ENCODE measurements at places on chromosomes 7 and 10.

DNA sequence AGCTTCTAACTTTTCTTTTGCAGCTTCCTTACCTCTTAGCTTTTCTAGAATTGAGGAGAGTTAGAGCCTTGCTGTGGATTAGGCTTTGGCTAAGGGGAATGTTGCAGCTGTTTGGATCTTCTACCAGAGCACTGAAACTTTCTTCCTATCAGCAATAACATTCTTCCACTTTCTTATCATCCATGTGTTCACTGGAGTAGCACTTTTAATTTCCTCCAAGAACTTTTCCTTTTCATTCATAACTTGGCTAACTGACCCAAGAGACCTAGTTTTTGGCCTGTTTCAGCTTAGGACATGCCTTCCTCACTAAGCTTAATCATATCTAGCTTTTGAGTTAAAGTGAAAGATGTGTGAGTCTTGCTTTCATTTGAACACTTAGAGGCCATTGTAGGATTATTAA, 19.6 kb downstream of the MINPP1 start:
- DNase-seq = no peak

DNA sequence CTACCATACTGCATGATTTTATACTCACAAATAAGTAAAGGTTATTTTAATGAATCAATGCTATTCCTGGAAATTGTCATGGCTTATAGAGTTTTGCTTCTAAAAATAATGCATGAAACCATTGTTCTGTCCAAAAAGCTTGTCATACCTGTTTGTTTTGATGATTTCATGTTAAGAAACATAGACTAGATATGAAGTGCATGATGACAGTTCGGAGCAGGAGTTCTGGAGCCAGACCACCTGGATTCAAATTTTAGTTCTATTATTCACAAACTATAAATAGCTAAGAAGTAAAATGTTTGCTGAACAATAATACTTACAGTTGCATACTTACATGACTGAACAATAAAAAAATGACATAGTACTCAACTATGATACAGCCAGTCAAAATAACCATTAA, 107.0 kb upstream of the AKR1E2 start:
- DNase-seq = no peak

GRCh38 chr7:50488379-50488778, 38.2 kb upstream of the FIGNL1 start:
- no peak for DNase-seq

DNA sequence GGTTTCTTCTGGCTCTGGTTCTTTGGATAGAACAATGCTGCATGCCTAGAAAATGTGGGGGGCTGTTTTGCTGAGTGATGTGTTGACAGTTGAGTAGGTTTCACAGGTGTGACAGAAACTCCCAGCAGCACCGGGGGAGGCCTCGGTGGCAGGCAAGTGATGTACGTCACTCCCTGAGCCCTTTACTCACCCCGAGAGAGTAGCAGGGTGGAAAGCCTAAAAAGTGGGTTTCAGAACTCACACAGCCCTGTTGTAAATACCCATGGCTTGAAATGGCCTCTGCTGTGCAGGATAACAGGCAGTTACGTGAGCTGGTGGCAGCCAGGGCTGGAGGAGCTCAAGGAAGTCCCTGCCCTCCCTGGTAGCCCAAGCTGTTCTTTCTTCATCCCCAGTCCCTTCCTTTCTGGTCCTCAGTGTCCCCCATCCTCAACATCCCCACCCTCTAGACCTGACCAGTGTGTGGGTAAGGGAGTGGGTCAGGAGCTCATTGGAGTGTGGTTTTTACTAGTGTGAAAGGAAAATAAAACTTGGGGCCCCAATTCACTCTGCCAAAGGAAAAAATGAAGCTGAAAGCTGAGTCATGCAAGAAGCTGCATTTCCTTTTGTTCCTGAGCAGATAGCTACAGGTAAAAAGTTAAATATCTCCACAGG, 258.1 kb downstream of the STK31 start:
- no peak for DNase-seq

GRCh38 chr10:8568401-8568800, 513.9 kb downstream of the GATA3 start:
- no peak for DNase-seq

DNA sequence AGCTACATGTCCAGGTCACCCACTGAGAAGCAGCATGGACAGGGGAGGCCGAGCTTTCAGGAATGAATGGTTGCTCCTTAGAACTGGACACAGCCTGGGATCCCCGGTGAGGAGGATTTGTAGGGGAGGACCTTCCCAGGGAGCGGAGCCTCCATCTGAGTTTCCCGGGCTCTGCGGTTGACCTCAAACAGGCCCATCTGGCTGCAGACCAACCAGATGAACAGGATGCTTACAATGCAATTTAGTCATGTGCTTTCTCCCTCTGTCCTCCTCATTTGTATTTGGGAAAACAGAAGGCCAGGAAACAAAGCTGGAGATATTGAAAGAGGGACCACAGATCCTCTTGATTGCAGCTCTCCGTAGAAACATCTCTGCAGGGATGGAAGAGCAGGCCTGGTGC, 104.8 kb downstream of the EMX2 start:
- no peak for DNase-seq

DNA sequence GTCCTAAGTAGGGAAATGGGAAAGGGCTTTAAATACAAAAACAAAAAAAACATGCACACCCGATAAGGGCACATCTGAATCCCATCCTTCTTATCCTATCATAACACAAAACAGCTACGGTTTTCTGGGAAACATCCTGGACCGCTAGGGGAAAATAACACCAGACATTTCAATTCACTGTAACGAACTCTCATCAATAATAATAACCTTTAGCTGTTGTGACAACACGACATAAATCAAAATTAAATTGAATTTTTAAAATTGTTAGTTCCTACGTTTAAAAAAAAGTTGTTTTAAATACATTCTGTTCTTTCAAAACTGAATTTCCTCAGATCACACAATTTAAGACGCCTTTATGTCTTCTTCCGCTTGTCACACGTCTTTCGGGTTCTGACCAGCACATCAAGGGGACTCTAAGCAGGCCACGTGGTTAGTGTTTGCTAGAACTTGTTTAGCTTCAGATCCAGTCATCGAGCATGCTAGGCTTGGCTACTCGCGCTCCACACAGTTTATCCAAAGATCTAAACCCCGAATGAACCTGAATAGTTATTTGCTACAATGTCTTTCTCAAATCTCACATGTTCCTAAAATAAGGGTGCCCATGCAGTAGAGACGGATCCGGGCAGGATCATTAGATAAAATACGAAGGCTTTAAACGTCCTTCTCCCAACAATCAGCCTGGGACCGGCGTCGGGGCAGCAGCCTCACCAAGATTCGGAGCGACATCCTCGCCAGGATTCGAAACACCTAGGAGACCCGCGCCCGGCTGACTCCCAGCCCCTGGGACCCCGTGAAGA, 839 bp downstream of the IKZF5 start:
- DNase-seq = peak; percentile 52

DNA sequence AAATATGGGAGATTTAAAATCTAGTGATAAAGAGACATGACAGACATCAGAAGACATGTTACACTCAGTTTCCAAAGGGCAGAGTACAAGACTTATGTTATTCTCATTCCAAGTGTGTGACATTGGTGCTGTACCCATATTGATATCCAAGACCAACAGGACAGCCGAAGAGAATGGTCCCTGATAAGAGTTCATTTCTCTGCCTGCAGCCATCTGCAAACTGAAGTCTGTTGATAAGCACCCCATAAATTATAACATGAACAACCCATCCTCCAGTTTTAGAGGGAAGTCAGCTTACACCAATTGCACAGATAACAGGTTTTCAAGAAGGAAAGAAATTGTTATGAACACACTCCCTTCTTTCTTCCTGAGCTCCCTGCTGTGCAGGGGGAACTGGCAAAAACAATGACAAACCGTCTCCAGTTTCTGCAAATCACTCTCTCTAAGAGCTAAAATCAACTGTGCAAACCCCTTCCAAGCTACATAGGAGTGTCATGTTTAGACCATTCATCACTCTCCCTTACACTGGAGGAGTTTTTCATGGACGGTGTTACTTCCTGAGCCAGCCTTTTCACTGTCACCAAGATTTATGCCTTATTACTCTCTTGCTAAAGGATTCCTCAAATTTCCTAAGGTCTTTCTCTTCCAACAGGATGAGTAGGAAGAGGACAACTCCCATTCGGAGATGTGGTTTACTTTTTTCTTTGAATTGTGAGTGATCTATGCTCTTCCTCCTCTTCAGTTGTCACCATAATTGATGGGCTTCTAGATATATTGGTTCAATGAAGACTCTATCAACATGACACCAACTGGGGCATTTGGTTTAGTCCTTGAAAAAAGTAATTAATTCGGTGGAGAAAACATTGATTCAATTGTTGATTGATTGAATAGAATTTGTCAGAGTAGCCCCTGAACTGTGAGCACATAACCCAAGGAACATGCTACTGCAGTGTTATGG, 80.3 kb upstream of the FAM171A1 start:
- peak; percentile 50 for DNase-seq

DNA sequence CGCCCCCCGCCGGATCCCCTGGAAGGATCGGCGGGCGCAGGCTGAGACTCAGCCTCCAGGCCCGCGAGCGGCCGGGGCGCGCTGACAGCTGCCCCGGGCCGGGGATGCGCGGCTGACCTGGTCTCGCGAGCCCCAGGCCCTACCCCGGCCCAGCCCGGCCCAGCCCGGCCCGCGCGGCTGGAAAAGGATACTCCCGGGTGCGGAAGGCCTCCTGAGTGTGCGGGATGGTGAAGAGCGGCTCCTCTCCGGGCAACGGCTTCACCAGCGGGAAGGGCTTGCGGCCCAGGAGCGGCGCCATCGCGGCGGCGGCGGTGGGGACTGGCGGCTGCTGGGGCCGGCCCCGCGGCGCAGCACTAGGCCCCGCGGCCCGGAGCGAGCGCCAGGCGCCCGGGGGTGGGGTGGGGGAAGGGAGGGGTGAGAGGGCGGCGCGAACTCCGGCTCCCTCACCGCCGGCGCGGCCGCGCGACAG, 423 bp downstream of the BAZ1B start:
- peak; percentile 10 for DNase-seq

DNA sequence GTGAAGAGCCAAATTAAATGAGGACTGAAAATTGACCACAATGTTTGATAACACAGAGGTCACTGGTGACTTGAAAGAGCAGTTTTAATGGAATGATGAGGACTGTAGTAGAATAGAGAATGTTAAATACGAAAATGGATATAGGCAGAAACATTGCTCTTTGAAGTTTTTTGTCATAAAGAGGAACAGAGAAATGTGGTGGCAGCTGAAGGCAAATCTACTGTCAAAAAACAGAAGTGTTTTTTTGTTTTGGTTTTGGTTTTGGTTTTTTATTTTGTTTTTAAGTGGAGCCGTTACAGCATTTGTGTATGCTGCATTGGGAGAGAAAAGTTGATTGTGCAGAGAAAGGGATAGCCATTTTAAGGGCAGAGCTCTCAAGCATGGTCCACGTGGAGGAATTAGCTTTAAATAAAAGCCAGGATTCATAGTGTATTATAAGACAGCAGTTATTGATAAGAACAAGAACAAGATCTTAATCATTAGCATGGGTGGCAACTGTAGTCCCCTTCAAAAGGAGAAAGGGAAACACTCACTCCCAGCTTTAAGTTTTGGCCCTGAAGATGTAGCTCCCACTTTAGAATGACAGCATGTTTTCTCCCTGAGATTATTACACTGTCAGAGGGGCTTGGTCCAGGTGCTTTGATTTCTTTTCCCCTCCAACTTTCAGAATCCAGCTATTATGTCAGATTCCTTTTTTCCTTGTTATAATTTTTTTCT, 156.7 kb upstream of the BET1 start:
- no peak for DNase-seq

- DNase-seq = peak; percentile 94
These were observed at the start of gene CHCHD2 for GRCh38 chr7:56106108-56107073. Gene CHCHD2 (minus strand): TSS chr7:56106476. CDS start chr7:56106413, 63 bp downstream.

DNA sequence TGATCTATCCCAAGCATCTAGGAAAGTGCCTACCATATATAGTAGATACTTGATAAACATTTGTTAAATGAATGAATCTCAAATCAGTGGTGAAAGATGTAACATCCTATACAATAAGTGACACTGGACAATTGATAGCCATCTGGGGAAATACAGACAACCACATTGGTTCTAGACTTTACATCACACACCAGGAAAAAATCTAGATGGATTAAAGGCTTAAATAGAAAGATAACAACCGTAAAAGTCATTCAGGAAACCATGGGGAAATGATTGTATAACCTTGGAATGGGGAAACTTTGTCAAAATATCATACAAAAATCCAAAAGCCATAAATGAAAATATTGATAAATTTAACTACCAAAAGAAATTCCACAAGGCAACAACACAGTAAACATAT, 7.0 kb upstream of the GARIN1A start:
- no peak for DNase-seq

DNA sequence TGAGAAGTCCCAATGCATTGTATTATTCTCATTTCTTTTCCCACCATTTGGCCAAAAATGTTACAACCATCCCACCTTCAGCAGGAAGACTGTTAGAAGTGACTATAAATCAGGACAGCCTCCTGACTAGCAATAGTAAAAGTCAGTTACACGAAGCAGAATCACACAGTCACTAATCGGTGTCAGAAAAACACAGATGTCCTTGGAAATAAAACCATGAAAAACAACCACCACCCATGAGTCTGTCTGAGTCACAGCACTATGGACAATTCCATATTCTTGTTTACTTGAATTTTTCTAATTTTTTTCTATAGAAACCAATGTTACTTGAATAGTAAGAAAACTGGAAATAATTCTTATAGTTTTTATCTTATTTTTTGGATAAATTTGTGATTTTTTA, 81.9 kb upstream of the FRMD4A start:
- no peak for DNase-seq

DNA sequence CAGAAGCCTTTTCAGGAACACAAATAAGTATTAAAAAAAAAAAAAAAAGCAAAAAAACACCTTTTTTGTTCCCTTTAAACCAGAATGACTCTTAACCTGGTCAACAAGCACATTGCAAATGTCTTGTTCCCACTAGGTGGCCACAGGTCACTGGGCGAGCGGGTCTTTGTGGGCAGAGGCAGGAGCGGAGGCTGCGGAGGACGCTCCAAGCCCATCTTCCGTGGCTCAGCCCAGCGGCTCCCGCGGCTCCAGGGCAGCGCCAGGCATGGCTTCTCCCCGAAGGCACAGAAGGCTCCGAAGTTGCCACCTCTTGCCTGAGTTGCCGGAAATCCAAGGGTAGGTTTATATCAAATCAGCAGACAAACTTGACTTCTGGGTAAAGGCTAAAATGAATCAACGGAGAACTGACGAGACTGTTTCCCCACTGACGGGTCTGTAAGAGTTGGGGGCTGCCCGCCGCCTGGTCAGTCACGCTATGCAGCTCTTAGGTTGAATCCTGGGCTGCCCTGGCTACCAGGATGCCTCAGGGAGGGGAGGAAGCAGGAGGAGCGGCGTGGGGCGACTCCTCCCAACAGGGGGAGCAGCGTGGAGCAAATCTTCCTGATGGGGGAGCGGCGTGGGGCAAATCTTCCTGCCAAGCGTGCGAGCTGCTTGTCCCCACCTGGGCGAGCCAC, 144.5 kb downstream of the PTPRN2 start:
- no peak for DNase-seq

GRCh38 chr7:23387583-23387982, 82.7 kb downstream of the IGF2BP3 start:
- no peak for DNase-seq

DNA sequence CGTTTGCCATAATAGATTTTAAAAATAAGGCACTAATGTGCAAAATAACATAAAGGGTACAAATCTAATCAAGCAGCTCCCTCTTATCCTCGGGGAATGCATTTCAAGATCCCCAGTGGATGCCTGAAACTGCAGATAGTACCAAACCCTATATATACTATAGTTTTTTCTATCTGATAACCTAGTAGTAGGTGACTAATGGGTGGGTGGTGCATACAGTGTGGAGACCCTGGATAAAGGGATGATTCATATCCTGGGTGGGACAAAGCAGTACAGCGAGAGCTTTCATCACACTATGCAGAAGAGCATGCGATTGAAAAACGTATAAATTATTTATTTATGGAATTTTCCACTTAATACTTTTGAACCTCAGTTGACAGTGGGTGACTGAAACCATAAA, 464.5 kb downstream of the GRID1 start:
- DNase-seq = no peak

GRCh38 chr10:3248526-3249306, 76.1 kb upstream of the PITRM1 start:
- DNase-seq = peak; percentile 54

Measured in spinal cord (tissue), 10 donors.